Activated CD8-positive, alpha-beta memory T cell treated with anti-CD3 and anti-CD28 coated beads, Interleukin-2, amount 10 ng/mL, durations not matched to agents 7 days and 5 days (primary cell): ENCODE measurements at places on chromosomes 4 and X.

DNA sequence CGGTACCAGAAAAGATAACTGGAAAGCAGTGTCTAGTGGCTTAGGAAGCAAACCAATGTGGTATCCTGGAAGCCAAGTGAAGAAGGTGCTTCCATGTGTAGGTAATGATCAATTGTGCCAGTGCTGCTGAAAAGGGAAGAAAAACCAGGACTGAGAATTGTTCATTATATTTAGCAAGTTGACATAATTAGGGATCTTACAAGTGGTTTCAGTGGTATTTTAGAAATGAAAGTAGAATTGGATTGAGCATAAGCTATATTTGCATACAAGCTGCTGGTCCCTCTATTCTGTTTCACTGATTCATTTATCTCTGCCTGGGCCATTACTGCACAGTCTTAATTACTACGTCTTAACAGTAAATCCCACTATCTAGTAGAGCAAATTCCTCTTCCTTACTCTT is 32.3 kb downstream of the PRDM8 start:
- no peak for DNase-seq

- DNase-seq = no peak
These were observed 102.8 kb downstream of the INPP4B start for GRCh38 chr4:142743121-142743825.

GRCh38 chr4:147749811-147750321 is 18.0 kb downstream of the ARHGAP10 start:
- no peak for DNase-seq

DNA sequence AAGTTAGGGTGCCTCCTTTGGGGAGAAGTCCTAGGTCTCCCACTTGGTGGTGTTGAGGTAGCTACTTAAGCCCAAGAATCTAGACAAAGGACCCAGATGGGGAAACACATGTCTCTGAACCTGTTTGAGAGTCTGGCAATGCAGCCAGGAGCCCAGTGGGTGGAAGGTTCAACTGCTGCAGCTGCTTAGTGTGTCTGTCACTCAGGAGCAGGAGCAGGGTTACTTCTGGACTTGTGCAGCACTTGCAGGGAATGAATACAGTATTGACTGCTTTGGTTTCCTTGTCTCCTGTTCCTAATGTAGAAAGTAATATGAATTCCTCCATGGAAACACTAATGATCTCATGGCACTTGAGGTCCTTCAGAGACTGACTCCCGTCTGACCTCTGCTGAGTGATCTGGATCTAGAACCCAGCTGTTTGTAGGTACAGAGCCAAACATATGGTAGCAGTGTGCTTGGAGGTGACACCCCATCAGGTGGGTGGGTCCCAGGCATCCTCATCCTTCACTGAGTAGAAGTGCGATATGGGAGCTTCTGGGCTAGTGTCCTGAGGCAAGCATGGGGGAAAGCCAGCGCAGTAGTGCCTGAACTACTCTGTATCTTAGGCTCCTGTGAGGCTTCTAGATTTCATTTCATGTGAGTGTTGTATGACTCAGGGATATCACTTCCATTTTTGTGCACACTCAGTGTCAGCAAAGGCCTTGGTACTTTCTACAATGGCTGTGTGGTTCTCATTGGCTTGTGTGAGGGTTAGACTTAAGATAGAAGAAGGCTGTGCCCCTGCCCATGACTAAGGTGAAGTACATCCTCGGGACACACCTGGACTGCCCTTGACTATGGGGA is 85.0 kb upstream of the WDR1 start:
- no peak for DNase-seq

GRCh38 chr4:182339221-182339641 is 96.0 kb downstream of the TENM3 start:
- DNase-seq = no peak

GRCh38 chrX:580030-580429 is 50.6 kb upstream of the SHOX start:
- DNase-seq = no peak

GRCh38 chr4:101068115-101068514 is 279.2 kb downstream of the PPP3CA start:
- no peak for DNase-seq

GRCh38 chrX:71164071-71164470 is 19.4 kb downstream of the NLGN3 start:
- no peak for DNase-seq

DNA sequence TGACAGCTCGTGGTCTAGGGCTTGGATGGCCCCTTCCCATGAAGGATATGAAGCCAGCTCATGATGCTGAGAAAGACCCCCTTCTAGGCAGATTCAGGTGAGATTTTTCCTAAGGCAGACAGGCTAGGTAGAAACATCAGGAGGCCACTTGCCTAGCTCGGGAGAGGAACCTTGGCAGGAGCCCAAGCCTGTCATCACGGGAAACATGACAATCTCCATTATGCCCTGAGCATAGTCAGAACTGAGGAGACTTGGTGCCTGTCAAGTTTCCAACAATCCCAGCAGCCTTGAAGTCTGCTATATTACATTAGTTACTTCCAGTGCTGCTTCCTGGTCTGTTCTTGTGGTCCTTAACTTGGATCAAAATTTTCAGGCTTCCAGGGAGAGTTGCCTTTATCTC is 18.7 kb upstream of the WDR1 start:
- no peak for DNase-seq

DNA sequence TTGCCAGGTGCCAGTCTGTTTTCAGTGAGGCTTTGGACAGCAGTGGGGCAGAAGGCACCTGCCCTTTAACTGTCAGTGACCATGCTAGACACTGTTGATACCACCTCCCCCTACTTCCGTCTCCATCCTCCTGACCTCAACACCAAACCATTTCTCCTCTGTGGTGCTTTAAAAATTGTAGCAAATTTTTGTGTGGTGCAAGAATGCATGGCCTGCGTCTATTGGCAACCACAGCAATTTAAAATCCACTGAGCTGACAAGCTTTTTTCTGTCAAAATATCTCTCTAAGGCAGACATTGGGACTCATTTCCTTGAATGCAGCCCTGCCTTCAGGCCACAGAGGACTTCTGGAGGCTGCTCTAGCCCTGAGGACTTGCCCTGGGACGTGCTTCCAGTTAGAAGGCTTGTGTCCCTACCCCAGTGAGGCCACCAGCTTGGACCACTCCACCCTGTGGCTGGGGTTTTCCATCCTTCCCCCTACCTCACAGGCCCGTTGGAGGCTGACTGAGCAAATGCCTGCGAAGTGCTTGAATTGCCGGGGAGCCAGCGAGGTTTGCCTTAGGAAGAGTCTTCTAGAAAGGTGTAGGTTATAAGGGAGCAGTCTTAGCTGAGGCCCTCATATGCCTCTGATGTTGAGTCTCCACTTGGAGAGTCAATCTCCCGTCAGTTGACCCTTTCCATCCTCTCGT is 6.9 kb downstream of the PRRG3 start:
- DNase-seq = no peak

DNA sequence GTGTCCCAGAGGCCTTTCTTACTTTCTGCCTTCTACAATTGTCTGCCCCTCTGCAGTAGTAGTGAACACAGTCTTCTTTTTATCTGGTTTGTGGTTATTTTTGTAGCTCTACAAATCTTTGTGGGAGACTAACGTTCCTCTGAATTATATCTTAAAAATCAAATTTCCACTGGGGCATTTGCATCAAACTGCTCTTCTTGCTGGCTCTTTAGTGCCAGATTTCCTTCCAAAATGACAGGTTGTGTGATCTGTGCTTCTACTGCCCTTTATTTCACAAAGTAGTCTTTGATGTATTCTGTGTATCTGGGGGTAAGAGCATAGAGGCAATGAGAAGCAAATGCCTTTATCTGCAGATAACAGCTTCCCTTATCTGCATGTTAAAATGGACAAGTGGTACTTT is 34.5 kb downstream of the TSPAN7 start:
- no peak for DNase-seq

GRCh38 chrX:11881485-11882170 is 123.6 kb downstream of the MSL3 start:
- no peak for DNase-seq

DNA sequence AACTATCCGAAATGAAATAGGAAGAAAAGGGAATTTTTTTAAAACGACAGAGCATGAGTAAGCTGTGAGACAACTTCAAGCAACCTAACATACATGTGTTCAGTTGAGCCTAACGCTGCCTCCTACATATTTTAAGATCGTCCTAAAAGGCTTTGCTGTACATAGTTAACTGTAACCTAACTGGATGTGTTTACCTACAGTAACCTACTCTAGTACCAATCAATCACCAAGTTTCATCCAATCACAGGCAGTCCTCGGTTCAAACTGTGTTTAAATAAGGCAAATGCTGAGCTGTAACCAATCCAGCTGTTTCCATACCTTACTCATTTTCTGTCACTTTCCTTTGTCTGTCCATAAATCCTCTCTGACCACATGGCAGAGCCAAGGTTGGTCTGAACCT is 17.1 kb downstream of the RCHY1 start:
- no peak for DNase-seq

DNA sequence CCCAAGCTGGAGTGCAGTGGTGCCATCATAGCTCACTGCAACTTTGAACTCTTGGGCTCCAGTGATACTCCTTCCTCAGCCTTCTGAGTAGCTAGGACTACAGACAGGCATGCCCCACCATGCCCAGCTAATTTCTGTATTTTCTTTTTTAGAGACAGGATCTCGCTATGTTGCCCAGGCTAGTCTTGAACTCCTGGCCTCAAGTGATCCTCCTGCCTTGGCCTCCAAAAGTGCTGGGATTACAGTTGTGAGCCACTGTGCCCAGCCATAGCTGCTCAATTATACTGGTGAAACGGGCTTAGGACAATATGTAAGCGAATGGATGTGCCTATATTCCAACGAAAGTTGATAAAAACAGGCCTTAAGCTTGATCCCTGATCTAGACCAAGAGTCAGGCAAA is 13.1 kb downstream of the CASP3 start:
- DNase-seq = no peak

GRCh38 chr4:130186931-130187330 is 1091.0 kb downstream of the C4orf33 start:
- no peak for DNase-seq

DNA sequence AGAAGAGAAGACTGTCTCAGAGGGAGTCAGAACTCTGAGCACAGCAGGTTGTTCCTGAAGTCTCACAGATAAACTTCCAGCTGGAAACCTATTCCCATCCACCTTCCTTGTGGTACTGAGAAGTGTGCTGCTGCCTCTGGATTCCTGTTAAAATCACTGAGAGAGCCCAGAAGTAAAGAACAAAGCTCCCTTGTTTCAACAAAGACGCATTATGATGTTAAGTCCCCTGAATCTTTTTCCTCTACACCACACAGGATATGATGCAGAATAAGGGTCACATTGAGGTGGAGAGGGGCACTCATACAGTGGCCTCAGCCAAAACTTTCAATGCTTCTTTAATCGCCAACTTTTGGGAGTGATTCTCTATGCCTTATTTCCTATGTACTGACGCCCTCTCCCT is 321.0 kb downstream of the OPHN1 start:
- no peak for DNase-seq

- DNase-seq = no peak
These were observed 383.5 kb upstream of the LCORL start for GRCh38 chr4:18405054-18405453.
